Activated T-helper 1 cell treated with anti-CD3 and anti-CD28 coated beads, Interleukin-2, amount 50 U/mL, for 16 hours (primary cell): ENCODE measurements at places on chromosomes 11 and 22.

DNA sequence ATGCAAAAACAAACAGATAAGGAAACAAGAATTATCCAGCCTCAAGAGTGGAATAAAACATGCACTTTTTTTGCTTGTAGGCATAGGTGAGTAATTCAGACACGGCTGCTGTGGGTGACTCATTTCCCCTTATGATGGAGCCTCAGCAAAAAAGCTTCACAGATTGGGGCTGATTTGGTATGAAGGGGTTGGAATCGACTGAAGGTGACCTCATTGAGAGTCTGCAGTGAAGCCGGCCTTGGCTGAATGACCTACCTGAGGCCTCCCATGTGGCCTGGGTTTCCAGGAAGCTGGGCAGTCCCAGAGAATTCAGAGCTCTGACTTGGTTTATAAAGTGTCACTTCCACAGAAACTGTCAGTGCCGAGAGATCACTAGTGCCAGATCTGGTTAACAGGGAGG is 34.2 kb upstream of the VPREB1 start:
- no peak for DNase-seq

DNA sequence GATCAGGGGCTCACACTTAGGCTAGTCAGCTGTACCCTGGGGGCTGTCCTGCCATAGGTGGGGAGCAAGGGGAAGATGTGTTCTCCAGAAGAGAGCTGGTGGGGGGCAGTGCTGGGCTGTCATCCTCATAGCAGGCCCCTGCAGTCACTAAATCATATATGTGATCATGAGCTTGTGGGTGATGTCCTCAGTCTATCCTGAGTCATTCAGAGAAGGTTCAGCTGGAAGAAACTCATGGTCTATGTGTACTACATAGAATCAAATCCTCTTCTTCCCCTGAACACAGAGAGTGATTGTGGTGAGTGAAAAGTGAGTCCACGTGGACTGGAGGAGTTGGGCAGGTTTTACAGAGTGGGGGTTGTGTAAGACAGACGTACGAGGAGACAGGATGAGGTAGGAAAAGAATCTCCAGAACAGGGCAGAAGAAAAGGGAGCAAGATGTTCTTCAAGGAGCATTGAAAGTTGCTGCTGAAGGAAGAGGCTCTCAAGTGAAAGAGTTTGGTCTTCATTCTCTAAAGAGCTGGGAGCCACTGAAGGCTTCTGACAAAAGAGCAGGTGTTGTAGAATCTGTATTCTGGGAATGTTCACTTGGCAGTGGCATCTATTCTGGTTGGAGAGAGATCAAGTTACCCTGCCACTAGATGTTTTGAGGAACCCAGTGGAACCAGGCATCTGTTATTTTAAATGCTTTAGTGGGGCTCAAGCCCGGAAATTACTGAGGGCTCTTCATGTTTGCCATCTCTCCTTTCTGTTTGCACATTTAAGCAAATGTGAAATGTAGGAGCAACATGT is 68.9 kb downstream of the C22orf31 start:
- no peak for DNase-seq

DNA sequence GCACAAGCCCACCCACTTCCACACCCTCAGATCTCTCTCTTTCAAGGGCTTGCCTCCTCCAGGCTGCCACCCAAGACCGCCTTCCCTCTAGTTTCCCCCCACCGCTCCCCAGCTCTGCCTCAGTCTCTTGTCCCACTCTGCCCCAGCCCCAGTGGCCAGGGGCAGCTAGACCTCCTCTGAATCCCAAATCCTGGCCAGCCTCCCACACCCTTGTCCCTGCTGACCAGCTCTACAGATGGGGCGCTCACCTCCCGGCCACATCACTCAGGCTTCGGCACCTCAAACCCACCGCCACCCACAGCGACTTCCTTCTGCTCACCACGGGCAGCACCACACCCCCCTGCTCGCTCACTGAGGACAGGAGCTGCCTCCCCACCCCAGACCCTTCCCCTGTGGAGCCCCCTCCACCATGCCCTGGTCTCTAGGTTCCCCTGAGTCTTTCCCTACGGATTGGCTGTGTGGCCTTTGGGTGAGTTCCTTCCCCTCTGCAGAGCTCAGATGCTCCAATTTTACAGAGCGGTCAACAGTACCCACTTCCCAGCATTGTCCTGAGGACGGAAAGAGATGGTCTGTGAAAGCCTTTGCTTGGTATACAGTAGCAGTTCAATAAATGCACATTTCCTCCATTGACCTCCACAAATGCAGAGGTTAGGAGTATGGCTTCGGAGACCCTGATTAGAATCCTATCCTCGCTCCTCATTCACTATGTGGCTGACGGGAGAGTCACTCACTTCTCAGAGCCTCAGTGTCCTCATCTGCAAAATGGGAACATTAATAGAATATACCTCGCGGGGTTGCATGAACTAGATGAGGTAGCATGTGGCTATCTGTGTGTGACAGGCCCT is 11.5 kb upstream of the SPI1 start:
- DNase-seq, result no peak

GRCh38 chr11:8039530-8040260 is 41.3 kb upstream of the TUB start:
- no peak for DNase-seq

DNA sequence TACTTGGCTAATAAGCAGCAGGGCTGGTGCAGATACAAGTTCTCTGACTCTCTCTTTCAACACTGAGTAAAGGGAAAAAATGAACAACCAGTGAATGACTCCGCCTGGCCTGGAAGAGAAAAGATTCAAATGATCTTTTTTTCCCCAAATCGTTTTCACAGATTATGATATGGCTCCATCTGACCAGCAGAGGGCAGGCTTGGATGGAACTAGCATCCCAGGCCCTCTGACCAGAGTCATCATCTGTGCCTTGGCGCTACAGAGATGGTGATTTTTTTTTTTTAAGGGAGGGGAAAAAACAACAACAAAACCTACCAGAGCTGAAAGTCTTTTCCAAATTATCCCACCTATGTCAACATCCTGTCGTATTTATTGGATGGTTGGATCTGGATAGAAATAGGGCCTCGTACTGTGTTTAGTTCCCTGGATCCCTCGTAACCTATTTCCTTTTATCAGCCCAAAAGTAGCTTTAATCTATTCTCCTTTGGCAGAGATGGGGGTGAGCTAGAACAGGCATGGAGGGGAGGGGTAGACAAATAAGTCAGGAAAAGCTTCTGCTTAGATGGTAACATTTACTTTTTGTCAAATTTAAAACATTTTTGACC is 69.7 kb downstream of the PRSS23 start:
- no peak for DNase-seq

GRCh38 chr11:120146413-120147093 is 8.6 kb upstream of the TRIM29 start:
- DNase-seq, result no peak

DNA sequence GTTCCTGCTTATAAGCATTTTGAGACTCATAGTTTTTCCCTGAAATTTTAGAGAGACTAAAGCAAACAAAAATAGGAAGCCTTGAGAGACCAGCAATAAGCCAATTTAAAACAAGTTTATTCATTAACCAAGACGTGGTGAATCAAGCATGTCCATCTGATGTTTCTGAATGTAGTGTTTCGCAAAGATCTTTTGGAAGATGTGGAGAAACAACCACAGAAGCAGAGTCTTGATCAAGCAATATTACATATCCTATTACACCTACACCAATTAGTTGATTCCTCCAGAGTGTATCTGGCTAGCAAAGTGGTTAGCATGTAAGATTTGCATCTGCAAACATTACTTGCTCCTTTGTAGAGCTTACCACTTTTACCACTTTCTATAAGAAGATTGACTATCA is at the start of gene OVCH2:
OVCH2 (minus strand) TSS at position 101 of the 400 bp plus-strand sequence; CDS start at position 18, 83 bp downstream.
- DNase-seq, result no peak

DNA sequence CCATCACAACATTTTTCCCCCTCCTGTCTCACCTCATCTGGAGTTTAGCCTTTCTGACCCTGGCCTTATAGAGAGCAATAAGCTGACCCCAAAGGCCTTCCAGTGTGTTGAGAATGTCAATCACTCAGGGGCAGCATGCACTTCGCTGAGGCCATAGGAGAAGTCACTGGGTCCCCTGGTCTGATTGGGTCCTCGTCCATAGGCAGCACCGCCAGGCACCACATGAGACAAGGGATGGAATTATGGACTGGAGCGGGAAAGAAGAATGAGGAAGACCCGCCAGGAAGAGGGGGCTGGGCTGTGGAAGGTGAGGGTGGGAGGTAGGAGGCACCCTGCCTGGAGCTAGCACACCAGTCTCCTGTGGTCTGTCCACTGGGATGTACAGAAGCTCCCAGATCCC is 72.9 kb downstream of the DSCAML1 start:
- no peak for DNase-seq

DNA sequence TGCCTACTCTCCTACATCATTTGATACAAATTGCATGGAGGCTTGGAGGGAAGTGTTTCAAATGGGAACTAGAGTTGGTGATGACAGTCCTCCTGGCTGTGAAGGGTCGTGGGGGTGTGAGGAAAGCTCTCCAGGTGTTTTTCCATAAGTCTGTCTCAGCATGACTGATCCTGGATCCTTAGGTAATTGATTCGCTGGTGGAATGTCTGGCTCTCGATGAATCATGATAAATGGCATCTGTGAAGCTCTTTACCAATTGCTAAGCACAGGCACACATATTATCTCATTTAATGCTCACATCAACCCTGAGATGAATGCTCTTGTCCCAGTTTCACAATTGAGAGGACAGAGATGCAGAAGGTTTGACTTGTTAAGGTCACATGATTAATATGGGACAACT is 107.5 kb downstream of the PKNOX2 start:
- no peak for DNase-seq
